ENCODE measurements at places on chromosomes 1 and 21.

DNA sequence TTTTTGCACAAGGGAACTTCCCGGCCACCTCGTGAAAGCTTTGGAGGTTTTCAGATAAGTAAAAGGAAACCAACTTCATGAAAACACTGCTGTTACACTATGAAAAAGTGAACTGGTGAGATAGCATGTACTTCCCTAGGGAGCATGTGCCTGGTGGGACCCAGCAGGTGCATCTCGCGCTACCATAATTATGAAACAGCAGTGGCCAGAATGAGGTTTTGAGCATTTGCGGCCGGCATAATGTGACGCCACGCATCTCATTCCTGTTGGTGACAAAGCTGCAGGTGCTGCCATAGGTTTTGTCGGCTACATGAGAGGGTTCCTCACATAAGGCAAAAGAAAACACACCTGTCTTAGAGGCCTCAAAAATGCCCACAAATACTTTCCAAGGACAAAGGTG, 1.7 kb downstream of the KRTAP10-3 start:
- DNase-seq: no peak

- no peak for DNase-seq
These were observed 331.9 kb downstream of the AJAP1 start for GRCh38 chr1:4986306-4986705.

DNA sequence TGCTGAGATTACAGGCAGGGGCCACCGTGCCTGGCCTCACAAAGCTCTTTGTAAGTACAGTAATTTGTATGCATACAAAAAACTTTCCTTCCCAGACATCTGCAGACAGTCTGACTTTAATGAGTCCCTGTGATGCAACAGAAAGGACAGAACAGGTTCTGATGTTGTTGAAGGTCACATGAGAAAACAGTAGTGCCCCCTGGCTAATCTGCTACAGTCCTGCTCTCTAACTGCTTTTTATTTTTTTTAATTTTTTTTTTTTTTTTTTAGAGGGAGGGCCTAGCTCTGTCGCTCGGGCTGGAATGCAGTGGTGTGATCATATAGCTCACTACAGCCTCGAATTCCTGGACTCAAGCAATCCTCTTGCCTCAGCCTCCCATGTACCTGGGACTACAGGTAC, 36.7 kb downstream of the ACBD3 start:
- peak; percentile 33 for DNase-seq

DNA sequence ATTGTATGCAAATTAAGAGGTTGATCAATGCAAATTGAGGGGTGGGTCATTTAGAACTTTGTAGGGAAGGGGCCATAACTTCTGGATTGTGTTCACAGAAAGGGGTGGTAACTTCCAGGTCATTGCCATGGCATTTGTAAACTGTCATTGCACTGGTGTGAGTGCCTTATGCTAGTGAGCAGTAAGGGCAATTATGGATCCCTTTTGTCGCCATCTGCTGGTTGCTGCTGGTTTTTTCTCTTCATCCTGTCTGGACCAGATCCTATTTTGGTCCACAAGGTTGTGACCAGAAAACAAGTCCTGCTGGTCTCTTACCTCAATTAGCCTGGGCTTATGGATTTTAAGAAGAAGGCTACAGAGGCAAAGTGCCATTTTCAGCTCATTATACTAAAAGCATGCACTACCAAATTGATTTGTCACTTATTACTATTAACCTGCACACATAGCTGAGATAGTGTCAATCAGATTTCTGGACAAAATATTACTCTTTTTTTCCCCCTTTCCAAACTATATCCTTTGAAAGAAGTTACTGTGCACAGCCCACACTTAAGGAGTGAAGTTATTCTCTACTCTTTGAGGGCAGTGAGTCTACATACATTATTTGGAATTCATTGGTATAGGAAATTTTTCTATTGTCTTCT, 196.2 kb downstream of the ZC3H11B start:
- peak; percentile 51 for DNase-seq

DNA sequence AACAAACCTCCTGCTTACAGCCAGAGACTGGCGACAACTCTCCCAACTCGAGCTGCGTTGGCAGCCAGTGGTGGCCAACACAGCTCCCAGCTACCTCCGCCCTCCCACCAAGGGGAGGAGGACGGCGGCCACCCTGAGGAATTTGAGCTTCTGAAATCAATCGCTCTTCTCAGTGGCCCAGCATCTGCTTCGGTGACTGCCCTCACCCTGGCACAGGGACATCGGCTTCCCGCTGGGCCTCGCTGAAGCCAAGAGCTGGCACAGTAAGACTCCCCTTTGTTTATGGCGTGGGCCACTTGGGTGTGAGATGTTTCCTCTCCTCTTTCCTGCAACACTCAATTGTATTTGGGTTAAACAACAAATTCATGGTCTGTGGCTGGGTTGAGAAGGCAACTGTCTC, 136.2 kb downstream of the ZBTB18 start:
- DNase-seq: no peak
